ENCODE measurements at places on chromosomes 5 and 9.

- no peak for DNase-seq
Measured at GRCh38 chr5:87770016-87770570, 357.4 kb upstream of the CCNH start.

DNA sequence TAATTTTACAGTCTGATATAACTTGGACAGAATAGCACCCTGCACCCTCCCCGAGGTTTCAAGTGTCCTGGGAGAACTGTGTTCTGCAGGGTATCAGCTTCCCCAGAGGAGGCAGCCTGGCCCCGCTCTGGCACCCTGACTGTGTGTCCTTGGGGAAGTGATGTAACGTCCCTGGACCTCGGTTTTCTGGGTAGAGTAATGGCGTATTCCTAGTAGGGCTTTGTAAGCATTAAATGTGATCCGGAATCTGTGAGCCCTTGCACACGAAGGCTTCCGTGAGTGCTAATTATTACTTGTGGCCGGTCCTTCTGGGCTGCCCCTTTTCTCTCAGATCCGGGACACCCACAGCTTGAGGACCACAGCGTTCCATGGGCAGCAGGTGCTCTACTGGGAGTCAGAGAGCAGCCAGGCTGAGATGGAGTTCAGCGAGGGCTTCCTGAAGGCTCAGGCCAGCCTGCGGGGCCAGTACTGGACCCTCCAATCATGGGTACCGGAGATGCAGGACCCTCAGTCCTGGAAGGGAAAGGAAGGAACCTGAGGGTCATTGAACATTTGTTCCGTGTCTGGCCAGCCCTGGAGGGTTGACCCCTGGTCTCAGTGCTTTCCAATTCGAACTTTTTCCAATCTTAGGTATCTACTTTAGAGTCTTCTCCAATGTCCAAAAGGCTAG lies 1.0 kb upstream of the CACFD1 start:
- DNase-seq = no peak

DNA sequence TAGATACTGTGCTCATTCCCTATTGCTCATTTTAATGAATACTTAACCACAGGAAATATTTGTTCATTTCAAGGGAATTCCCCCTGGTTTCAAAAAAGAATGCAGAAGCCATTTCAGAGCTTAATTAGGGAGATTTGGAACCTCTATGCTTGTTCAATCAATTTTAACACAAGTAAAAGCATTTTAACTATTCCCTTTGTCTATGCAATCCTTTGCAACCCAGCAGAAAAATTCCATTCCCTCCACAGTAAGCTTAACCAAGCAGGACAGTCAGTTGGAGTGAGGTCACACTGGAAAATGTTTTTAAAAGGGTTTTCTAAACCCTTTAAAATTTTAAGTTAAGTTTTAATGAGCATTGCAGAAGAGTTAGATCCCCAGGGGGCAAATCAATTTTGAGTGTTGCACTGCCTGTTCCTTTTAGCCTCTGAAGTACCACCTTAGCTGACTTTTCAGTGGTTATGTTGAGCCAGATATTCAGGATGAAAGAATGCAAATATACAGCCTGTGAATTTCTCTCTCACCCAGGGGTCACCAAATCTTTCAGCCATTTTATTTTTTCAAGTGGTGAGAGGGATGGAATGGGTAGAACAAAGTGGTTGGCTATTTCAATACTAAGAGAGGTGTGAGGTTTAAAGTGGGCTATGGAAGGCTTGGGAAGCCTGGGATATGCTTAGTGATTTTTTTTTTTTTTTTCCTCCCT lies 356.2 kb upstream of the NUDT12 start:
- DNase-seq = no peak

- no peak for DNase-seq
Measured at GRCh38 chr9:130185490-130186031, 13.4 kb downstream of the NCS1 start.

GRCh38 chr5:178319541-178320041 lies 87.0 kb upstream of the PHYKPL start:
- DNase-seq = no peak

DNA sequence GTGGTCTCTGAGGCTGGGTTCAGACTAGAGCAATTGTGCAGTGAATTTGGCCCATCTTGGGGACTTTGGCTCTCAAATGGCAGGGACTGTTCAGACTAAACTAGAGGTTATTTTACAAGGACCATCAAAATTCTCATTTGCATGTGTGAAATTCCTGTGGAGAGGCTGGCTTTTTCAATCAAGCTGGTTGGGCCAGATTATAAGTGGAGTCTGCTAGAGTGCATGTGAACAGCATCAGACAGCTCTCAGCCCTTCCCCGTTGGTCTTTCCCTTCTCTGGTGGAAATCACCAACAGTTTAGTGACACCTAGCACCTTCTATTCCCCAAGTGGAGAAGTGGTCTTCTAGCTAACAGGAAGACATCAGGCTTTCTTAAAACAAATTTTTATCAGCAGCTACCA lies 301.3 kb downstream of the CWC27 start:
- DNase-seq = no peak

DNA sequence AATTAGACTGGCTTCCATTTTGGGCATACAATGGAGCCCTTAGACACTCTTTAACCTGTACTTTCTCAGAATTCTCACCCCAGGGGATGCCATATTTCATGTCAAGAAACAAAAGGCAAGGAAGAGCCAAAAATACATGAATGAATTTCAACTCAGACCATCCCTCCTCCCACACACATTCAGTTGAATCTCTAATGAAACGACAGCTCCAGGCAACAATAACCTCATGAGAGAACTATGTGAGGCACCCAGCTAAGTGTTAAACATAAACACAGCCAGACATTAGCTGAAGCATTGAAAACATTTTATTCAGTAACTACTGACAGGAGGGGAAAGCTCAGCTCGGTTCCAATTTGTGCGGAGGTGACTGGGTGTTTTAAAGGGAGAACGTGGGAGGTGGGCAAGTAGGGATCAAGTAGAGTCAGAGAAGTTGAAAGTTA lies 1359.1 kb upstream of the CDH9 start:
- DNase-seq = no peak

DNA sequence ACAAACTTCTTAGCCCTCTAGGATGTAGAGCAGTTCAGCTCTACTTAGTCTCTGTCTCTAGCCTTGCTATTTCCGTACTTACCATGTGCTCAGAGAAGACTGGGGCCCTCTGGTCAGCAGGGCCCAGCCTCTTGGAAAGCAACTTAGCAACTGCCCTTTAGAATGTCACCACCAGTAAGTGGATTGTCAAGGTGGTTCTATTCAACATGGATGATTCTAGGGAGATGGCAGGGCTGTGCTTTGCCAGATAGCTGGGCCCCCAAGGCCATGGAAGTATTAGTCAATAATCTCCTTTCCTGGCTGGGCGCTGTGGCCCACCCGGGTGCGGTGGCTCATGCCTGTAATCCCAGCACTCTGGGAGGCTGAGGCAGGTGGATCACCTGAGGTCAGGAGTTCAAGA lies 177.6 kb upstream of the MVB12B start:
- DNase-seq = no peak

GRCh38 chr9:79768194-79768593 lies 196.4 kb downstream of the TLE4 start:
- no peak for DNase-seq

DNA sequence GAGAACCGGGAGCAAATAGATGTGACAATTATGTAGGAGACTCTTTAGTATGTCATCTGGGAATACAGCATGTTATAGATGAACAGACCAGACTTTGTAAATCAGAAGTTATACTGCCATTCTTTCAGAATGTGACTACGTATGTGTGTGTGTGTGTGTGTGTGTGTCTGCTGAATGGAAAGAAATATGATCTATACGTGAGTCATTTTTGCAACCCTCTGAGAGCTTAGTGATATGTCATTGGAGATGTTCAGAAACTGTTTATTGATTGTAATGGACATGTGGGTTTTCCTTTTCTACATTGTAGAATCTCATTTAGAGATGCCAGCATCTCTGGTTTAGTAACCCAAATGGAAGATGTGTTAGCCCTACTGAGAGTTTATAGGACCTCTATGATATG lies 731.5 kb downstream of the TLE1 start:
- no peak for DNase-seq

- no peak for DNase-seq
Measured at GRCh38 chr5:151239237-151239861, 13.6 kb upstream of the GM2A start.

DNA sequence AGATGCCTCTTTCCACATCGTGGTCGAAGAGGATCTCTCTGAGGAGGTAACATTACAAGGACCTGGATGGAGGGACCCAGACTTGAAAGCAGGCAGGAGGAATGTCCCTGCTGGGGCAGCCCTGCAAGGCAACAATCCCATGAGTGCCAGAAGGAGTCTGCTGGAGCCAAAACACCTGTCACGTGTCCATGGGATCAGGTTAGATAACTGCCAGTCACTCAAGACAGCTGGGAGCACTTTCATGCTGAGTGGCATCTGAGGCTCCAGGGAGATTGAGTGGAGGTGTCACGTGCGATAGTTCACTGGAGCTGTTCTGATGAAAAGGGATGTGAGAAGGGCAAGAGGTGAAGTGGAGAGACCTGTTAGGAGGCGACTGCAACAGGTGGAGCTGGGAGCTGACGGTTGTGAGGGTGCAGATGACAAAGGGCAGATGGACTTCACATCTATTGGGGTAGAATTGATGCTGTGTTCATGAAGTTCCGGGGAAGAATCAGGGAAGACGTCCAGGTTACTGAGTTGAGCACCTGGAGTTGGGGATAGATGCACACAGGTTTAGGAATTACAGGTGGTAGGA lies 68.4 kb downstream of the ICE1 start:
- no peak for DNase-seq

- DNase-seq = no peak
Measured at GRCh38 chr9:28082671-28083070, 509.4 kb upstream of the C9orf72 start.

DNA sequence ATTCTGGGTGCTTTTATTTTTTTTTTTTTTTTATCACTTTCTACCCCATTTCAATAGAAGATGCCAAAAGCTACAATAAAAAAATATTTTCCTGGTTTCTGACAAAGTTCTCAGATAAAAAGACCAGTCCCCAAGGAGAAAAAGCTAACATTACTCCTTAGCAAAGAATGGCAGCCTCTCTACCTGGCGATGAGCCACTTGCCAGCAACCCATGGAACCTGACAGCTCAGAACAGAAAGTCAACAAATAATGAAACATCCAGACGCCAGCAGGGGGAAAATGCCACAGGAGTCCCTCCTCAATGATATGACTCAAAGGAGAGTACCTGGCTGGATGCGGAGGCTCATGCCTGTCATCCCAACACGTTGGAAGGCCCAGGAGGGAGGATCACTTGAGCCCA lies 123.2 kb downstream of the MYO10 start:
- DNase-seq = no peak

GRCh38 chr9:104078596-104078995 lies 15.5 kb upstream of the SMC2 start:
- no peak for DNase-seq

DNA sequence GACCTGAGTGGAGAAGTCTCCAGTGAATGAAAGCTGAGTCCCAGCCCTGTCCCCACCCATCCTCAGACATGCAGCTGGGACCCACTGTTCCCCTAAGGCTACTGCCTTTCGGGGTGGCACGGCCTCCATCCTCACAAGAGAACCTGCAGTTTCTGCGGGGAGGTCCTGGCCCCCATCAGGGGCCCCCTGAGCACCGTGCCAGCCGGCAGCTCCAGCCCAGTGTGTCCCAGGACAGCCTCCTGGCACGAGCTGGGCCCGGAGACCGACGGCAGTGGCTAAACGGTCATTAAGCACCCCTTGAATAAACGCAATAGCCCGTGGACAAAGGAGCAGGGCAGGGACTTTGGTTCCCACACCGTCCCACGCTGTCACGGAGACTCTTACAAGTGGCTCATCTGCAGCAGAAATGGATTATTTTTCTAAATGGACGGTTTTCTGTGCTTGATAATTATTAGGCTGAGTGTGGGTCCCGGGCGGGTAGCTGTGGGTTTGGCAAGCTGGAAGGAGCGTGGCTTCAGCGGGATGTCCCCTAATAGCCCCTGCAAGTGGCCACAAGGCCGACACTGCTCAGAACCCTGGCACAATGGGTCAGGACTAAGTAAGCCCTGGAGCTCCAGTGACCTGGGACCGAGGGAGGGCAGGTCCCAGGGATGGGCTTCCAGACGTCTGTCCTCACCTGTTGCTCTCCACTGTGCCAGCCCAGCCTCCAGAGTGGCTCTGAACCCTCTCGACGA lies 17.4 kb downstream of the FAM78A start:
- no peak for DNase-seq

- DNase-seq = no peak
Measured at GRCh38 chr9:136851941-136852663, at the start of gene MAMDC4. MAMDC4 (plus strand) TSS chr9:136852346; CDS start chr9:136852417, 71 bp downstream.

- no peak for DNase-seq
Measured at GRCh38 chr5:135995976-135996375, 32.8 kb upstream of the TGFBI start.

DNA sequence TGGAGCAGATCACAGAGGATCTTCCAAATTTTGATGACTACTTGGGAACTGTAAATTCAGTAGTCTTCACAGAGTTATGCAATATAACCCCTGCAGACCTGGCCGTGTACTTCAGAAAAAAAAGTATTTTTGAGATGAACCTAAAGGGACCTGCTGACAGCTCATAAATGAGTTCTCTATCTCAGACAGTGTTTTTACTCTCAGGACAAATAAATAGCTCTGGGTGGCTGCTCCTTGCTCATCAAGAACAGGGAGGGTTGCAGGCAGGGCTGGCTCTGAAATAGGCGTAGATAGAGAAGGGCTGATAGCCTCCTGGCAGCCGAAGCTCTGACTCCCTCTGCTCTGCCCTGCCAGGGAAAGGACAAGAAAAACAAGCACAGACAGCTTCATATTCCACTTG lies 64.8 kb downstream of the PLAC8L1 start:
- DNase-seq = no peak

GRCh38 chr9:94973451-94973941 lies 247.0 kb downstream of the AOPEP start:
- DNase-seq = no peak

- DNase-seq = no peak
Measured at GRCh38 chr5:66002415-66002814, 76.0 kb downstream of the ERBIN start.

- DNase-seq = no peak
Measured at GRCh38 chr5:4653475-4653874, 486.7 kb upstream of the ADAMTS16 start.

- no peak for DNase-seq
Measured at GRCh38 chr9:89284076-89284475, 26.9 kb upstream of the CKS2 start.

GRCh38 chr9:37915911-37916470 lies 12.1 kb upstream of the SLC25A51 start:
- DNase-seq = no peak

- DNase-seq = no peak
Measured at GRCh38 chr5:151141535-151141934, 16.0 kb downstream of the ANXA6 start.

GRCh38 chr5:76271836-76272235 lies 131.2 kb upstream of the IQGAP2 start:
- DNase-seq = no peak

DNA sequence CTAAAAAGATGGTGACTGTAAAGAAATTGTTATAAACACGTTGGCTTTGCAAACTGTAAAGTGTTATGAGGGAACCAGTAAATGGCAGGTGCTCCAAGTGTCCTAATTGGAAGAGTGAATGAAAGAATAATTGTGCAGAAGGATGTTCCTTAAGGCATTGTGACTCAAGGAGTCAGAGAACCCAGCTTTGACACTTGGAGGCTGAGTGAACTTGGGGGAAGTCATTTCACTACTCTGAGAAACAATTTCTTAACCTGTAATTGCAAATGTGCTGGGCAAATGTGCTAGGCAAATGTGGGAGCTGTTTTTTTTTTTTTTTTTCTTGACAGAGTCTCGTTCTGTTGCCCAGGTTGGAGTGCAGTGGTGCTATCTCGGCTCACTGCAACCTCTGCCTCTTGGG lies 84.0 kb upstream of the TNFSF8 start:
- DNase-seq = no peak

Data from activated CD8-positive, alpha-beta memory T cell treated with anti-CD3 and anti-CD28 coated beads for 4 hours (primary cell).